T-helper 2 cell treated with Interferon-gamma antibody and Interleukin-4, amounts not matched to agents 5 μg/mL and 100 μg/mL, for 36 hours (primary cell): ENCODE measurements at places on chromosomes 1 and 21.

DNA sequence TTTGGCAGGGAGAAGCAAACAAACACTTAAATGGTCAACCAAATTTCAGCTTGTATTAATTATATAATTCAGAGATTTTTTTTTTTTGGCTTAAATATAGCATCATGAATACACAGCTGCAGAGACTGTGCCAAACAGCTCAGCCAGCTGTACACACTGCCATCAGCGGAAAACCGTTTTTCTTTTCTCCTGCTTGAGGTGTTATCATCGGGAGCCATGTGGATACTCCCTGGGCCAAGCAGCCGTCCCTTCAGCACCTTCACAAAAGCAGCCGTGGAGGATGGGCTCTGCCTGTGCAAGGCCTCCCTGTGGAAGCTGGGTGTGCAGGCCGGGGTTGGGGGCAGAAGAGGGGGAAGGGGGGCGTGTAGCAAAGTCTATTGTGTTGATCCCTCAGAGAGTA, 85.0 kb downstream of the NUF2 start:
- no peak overlapping the region for H3K4me3 ChIP-seq
- no peak for DNase-seq
- peaks cover 2% of the 10 kb centered on the region for H3K4me1 ChIP-seq
- H3K27ac ChIP-seq: no peak overlapping the region
- H3K36me3 ChIP-seq: no peaks in the 10 kb centered on the region

DNA sequence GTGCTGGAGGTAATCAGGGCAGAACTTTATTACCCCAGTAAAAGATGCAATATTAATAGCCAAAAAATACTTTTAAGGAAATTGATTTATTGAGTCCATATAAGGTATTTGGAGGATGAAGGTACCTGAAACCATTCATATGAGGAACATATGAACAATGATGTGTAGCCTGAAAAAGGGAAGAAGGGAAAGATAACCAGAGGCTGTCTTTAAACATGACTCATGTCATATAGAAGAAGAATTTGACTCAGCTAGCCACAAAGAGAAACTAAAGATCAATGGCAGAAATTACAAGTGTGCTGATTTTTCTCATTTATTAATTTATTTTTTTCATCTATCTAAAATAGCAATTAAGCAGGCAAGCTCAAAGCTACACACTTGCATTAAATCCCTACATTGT, 136.2 kb upstream of the DUSP10 start:
- H3K36me3 ChIP-seq: no peaks in the 10 kb centered on the region
- H3K4me3 ChIP-seq: no peak overlapping the region
- peaks cover 4% of the 10 kb centered on the region for H3K27me3 ChIP-seq

GRCh38 chr21:28266061-28266460, 726.6 kb downstream of the LTN1 start:
- DNase-seq: no peak
- no peak overlapping the region for H3K27ac ChIP-seq
- H3K4me3 ChIP-seq: no peak overlapping the region
- H3K27me3 ChIP-seq: no peaks in the 10 kb centered on the region

GRCh38 chr1:101407505-101408211, 170.8 kb downstream of the S1PR1 start:
- no peak for DNase-seq
- peaks cover 40% of the 10 kb centered on the region for H3K27me3 ChIP-seq
- H3K27ac ChIP-seq: no peak overlapping the region

GRCh38 chr1:25544243-25544764, 898 bp downstream of the LDLRAP1 start:
- peaks cover 18% of the 10 kb centered on the region for H3K27me3 ChIP-seq
- no peak overlapping the region for H3K27ac ChIP-seq

- H3K4me3 ChIP-seq: no peak overlapping the region
- H3K36me3 ChIP-seq: peaks cover 17% of the 10 kb centered on the region
- no peak overlapping the region for H3K27ac ChIP-seq
- H3K27me3 ChIP-seq: no peaks in the 10 kb centered on the region
- H3K4me1 ChIP-seq: no peaks in the 10 kb centered on the region
Measured at GRCh38 chr1:214317300-214317699, 36.3 kb downstream of the SMYD2 start.

DNA sequence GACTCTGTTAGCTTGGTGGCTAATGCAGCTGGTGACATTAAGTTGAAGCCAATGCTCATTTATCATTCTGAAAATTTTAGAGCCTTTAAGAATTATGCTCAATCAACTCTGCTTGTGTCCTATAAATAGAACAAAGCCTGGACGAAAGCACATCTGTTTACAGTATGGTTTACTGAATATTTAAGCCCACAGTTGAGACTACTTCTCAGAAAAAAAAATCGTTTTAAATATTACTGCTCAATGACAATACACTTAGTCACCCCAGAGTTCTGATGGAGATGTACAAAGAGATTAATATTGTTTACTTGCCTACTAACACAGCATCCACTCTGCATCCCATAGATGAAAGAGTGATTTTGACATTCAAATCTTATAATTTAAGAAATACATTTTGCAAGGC, 79.6 kb downstream of the NEGR1 start:
- H3K4me3 ChIP-seq: no peak overlapping the region
- no peaks in the 10 kb centered on the region for H3K27me3 ChIP-seq
- DNase-seq: no peak
- H3K27ac ChIP-seq: no peak overlapping the region
- H3K36me3 ChIP-seq: no peaks in the 10 kb centered on the region

- H3K4me1 ChIP-seq: peaks cover 5% of the 10 kb centered on the region
- peaks cover 33% of the 10 kb centered on the region for H3K27me3 ChIP-seq
- DNase-seq: no peak
- no peak overlapping the region for H3K4me3 ChIP-seq
- H3K27ac ChIP-seq: no peak overlapping the region
Measured at GRCh38 chr1:203346060-203346768, 4.7 kb downstream of the FMOD start.

- H3K27ac ChIP-seq: no peak overlapping the region
- no peaks in the 10 kb centered on the region for H3K27me3 ChIP-seq
- no peak overlapping the region for H3K4me3 ChIP-seq
- H3K4me1 ChIP-seq: no peaks in the 10 kb centered on the region
- no peak for DNase-seq
Measured at GRCh38 chr1:2344744-2345296, 46.5 kb downstream of the MORN1 start.

DNA sequence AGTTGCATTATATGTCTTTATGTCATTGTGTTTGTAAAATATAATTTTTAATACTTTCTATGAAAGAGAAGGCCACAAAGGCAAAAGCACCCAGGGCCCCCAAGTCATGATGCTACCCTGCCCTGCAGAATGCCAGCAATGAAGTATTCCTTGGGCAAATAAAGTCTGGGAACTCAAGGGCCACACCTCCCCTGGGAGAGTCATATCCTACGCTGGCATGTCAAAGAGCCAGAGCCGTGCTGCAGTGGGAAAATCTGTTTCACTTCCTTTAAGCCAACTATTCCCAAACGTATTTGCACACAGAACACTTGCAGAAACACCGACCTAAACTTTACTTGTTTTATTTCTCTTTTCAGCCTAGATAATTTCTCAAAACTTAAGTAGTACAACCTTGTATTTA, 98.4 kb upstream of the KAZN start:
- H3K27ac ChIP-seq: no peak overlapping the region
- no peaks in the 10 kb centered on the region for H3K27me3 ChIP-seq
- no peak overlapping the region for H3K4me3 ChIP-seq
- H3K4me1 ChIP-seq: peaks cover 3% of the 10 kb centered on the region
- DNase-seq: no peak

GRCh38 chr1:204107892-204108291, 35.0 kb downstream of the SOX13 start:
- peaks cover 4% of the 10 kb centered on the region for H3K27me3 ChIP-seq
- H3K27ac ChIP-seq: no peak overlapping the region
- H3K4me3 ChIP-seq: no peak overlapping the region

DNA sequence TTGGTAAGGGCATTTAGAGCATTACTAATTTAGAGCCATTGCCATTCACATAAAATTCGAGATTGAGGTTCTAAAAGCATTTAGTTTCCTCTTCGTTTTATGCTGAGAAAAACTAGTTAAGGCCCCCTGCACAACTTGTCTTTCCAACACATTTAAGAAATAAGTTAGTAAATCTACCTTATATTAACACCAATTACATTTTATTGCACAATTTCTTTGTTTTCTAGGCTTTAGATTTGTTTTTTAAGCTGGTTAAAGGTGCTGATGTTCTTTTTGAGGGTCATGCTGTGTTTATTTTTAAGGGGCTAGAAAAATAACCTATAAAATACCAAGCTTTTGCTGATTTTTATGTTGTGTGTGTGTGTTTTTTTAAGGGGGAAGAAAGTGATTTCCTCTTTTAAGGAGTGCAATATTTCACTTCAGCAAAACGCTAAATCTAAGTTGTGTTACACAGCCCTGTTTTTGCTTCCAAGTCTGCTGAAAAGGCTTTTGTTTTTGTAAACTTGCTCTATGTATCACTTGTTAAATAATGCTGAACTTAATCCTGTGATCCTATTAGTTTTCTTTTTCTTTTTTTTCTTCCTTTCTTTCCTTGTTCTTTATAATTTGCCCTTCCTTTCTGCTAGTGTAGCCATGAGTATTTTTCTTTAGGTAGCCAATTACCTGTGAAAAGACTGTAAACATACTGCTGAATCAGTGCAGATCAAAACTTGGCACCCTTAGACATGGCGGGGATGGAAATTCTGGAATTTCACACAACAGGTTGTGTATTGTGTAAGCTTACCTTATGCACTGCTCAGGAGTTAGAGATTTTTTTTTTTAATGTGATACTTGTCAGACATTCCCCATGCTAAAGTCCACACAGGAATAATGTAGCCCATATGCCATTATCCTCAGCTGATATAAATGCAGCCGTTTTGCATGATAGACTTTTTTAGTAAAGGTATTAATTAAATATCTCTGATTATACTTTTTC, 1.5 kb downstream of the CEPT1 start:
- peak overlapping the region; percentile 95 for H3K4me3 ChIP-seq
- H3K4me1 ChIP-seq: peaks cover 40% of the 10 kb centered on the region
- DNase-seq: no peak
- peaks cover 16% of the 10 kb centered on the region for H3K36me3 ChIP-seq

DNA sequence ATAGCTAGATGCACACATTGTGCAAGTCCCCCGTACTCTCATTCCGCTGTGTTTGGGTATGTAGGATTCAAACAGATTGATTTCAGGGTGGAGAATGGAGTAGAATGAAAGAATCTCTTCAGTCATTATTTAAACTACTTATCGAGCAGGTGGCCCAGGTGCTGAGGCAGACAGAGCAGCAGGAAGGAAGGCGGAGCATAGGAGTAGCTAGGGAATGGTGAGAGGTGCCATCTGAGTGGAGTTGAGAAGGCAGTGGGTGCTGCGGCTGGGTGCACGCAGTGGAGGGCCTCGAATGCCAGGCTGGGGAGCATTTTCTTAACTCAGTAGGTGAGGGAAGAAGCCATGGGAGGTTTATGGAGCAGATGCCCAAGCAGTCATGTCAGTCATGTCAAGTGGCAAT, 45.2 kb upstream of the CD101 start:
- H3K4me3 ChIP-seq: no peak overlapping the region
- no peaks in the 10 kb centered on the region for H3K36me3 ChIP-seq
- DNase-seq: no peak
- no peaks in the 10 kb centered on the region for H3K27me3 ChIP-seq
- no peaks in the 10 kb centered on the region for H3K4me1 ChIP-seq

- no peaks in the 10 kb centered on the region for H3K27me3 ChIP-seq
- DNase-seq: no peak
- peaks cover 76% of the 10 kb centered on the region for H3K4me1 ChIP-seq
- H3K4me3 ChIP-seq: peak overlapping the region; percentile 63
- H3K27ac ChIP-seq: peak overlapping the region; percentile 86
Measured at GRCh38 chr1:156124557-156125483, 10.3 kb downstream of the LMNA start.

- no peak overlapping the region for H3K4me3 ChIP-seq
- no peak overlapping the region for H3K27ac ChIP-seq
- no peak for DNase-seq
Measured at GRCh38 chr1:160374306-160375110, 7.6 kb downstream of the NHLH1 start.

GRCh38 chr1:234721476-234722269, 111.7 kb upstream of the IRF2BP2 start:
- H3K4me3 ChIP-seq: no peak overlapping the region
- H3K36me3 ChIP-seq: peaks cover 1% of the 10 kb centered on the region
- no peak overlapping the region for H3K27ac ChIP-seq
- DNase-seq: no peak

GRCh38 chr1:152954436-152954835, 7.4 kb downstream of the SPRR5 start:
- H3K27ac ChIP-seq: no peak overlapping the region
- H3K36me3 ChIP-seq: no peaks in the 10 kb centered on the region
- H3K4me3 ChIP-seq: no peak overlapping the region
- no peak for DNase-seq

DNA sequence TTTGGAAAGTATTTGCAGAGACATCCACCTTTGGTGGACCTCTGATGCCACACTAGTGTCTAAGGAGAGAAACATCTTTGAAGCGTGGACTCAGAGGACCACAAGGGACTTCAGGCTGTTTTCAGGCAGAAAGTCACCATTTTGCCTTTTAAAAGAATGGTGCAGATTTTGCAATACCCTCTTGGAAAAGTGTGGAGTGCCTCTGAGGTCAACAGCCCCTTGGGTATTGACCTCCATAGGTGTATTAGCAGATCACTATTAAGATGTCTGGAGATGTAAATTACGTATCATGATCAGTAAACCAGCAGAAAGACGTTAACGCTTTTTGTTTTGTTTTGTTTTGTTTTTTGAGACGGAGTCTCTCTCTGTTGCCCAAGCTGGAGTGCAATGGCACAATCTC, 87.0 kb downstream of the INTS7 start:
- no peak for DNase-seq
- H3K4me1 ChIP-seq: peaks cover 6% of the 10 kb centered on the region
- peaks cover 24% of the 10 kb centered on the region for H3K36me3 ChIP-seq
- no peaks in the 10 kb centered on the region for H3K27me3 ChIP-seq
- H3K4me3 ChIP-seq: no peak overlapping the region

DNA sequence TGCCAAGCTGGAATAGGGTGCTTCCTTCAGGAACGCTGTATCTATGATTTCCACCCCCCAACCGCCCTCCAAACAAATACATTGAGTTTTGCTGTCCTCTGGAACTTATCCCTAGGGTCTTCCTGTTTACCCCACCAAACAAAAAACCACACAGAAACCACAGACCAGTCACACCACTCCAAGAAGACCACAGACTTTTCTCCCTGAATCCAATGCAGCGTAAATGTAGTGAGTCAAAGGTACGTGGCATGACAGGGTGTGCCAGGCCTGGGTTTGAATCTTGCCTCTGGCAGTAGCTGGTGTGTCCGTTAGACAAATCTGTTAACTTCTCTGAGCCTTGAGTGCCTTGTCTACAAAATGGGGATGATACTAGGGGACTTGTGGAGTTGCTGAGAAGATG, 27.8 kb downstream of the ASAP3 start:
- H3K27me3 ChIP-seq: peaks cover 39% of the 10 kb centered on the region
- no peak for DNase-seq
- no peak overlapping the region for H3K27ac ChIP-seq
- no peaks in the 10 kb centered on the region for H3K36me3 ChIP-seq
- H3K4me3 ChIP-seq: no peak overlapping the region
